ENCODE measurements at places on chromosomes 11 and 22.

GRCh38 chr11:72336163-72336562 is 92.2 kb upstream of the PHOX2A start:
- DNase-seq = no peak

- DNase-seq = no peak
Observed at GRCh38 chr11:58055806-58056401, 25.2 kb downstream of the OR6Q1 start.

DNA sequence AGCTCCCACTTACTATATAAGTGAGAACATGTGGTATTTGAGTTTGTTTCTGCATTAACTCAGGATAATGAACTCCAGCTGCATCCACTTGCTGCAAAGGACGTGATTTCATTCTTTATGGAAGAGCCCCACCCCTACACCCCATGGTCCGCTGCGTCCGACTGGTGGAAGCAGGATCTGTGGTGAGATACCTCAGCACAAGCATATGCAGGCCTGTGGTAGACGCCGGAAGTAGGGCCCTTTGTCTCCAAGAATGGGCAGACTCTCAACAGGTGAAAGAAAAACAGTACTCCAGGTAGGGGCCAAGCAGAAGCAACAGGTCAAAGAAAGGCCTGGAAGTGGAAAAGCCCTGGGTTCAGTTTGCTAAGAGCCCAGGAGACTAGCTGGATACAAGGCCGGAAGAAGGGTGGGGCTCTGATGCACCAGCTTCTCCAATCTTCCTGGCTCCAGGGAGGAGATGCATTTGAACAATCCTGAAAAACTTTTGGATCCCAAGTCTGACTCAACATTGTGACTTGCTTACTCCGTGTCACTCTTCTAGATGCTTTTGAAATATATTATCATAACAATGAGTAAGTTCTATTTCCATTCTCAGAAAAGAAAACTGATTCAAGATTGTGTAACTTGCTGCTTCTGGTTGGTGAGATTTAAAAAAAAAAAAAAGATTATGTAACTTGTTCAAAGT is 30.4 kb downstream of the NEAT1 start:
- DNase-seq = no peak

DNA sequence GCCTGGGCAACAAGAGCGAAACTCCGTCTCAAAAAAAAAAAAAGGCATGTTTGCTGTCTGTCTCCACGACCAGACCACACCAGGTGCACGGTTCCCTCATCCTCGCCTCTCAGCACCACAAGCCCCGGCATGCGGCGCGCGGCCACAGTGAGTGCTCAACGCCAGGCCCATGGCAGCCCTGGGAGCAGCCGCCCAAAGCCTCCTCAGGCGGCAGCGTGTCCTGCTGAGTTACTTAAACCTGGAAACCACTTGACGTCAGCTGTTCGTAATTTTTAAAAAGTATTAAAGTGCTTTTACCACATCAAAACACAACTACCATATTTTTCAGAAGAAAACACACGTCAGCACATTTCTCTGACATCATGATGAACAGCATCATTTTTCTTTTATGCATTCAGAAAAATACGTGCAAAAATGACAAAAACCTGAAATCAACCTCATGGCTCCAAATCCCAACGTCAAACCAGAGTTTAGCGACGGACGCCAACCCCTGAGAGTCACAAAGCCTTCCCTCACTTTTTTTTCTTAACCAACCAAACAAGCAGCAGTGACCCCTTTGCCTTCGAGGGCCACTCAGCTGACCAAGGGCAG is 2.1 kb downstream of the DEAF1 start:
- DNase-seq = no peak

Measured in neural progenitor cell (in vitro differentiated cells).